Progenitor cell of endocrine pancreas (in vitro differentiated cells): ENCODE measurements at places on chromosomes 6 and 20. TPM values are rescaled to one million over a fixed set of nuclear protein-coding genes. Genes with fewer than 3 reads are reported as not detected.

DNA sequence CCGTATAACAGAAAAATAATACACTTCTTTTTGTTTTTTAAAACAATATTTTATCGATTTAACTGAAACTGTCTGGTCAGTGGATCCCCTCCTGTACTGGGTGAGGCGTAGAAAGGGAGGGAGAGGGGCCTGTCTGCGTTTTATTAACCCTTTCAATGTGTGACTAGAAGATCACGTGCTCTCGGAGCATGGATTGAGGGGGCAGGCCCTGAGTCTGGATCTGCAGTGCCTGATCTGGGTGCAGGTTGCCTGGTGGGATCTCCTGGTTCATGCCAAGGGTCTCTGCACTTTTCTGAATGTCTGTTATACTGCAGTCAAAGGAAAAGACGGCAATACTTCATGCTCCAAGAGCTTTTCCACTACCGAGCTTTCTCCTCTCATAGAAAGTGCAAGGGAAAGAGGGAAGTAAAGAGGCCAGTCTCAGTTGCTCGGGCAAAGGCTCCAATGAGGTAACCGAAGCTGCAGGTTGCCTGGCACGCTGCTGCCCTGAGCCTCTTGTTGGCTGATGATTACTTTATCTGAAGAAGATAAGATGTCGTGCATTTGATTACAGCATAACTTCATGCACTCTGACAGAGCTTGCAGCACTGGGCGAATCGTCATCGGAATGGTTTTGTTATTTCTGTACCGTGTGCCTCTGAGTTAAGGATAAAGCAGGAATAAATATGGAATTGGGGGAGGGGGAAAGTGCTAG is 167.5 kb upstream of the PMEPA1 start:
- H3K4me1 ChIP-seq: peaks cover 5% of the 10 kb centered on the region
- peaks cover 69% of the 10 kb centered on the region for H3K27me3 ChIP-seq
- no peaks in the 10 kb centered on the region for H3K36me3 ChIP-seq

DNA sequence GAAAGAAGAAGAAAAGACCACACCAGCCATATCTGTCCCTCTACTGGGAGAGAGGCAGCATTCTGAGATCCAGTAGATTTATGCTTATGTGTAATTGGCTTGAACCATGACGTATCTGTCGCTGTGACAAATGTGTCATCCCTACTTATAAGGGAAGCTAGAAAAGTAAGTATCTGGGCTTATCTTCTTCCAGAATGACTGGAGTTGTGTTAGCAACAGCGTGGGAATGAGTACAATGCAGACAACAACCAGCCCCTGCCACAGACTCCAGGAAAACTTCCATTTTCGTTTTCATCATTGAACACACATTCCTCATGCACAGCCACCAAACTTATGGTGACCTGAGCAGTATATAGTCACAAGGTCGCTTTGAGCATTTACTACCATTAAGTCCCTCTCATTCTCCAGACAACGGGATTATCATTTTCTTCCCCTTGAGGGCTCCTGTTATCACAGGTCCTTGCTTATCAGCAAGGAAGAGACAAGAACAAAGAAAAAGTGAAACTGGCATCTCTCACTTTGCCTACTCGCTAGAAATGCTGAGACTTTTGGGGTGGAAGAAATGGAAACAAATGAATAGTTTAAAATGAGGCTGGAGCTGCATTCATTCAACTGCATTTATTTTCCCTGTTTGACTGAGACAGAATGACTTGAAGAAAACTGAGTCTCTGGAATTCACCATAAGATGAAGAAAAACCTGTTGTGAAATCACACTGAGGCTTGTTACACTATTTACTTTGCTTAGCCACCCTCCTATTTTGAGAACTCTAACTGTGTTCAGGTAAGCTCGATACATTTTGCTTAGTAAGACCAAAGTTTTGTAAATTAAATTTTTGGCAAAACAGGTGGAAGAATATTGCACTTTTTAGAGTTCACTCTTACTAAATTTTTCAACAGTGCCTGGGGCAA is 149.3 kb upstream of the FOXQ1 start:
- no peak overlapping the region for H3K4me3 ChIP-seq
- DNase-seq: no peak
- H3K36me3 ChIP-seq: no peaks in the 10 kb centered on the region
- peaks cover 28% of the 10 kb centered on the region for H3K27me3 ChIP-seq

DNA sequence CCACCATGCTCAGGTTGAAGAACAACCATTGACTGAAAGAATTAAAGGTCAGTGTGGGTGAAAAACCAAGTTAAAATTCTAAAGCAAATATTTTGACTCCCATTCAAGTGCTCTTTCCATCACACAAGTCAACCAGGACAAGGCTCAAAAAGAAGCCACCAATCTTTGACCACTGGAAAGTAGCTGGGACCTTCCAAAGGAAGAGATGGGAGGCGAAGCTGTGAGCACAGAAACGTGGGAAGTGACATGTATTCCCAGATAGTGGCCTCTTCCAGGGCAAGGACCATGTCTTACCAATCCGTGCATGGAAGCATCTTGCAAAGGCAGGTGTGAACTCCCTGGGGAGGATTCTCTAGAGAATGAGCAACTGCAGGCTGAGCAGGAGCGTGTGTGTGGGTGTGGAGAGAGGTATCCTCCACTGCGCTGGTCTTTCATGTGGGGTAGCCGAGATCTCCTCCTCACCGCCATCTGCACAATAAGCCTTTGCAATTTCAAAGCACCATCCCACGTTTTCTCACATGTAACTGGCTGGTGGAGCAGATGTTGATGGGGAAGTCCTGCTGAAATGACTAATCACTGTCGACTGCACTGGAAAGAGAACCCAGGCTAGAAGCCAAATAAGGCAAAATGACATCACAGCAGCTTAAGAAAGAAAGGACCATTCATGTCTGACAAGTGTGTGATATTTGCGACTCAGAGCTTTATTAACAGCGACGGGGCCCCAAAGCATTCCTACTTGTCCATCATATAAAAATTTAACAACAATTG is 189.4 kb upstream of the RREB1 start:
- no peak overlapping the region for H3K4me3 ChIP-seq
- no peak overlapping the region for H3K27ac ChIP-seq
- DNase-seq: no peak
- peaks cover 4% of the 10 kb centered on the region for H3K4me1 ChIP-seq
- H3K27me3 ChIP-seq: peaks cover 4% of the 10 kb centered on the region
- no peaks in the 10 kb centered on the region for H3K36me3 ChIP-seq

- H3K4me1 ChIP-seq: peaks cover 2% of the 10 kb centered on the region
- H3K27me3 ChIP-seq: no peaks in the 10 kb centered on the region
- no peaks in the 10 kb centered on the region for H3K36me3 ChIP-seq
These were observed 247.6 kb upstream of the TSHZ2 start for GRCh38 chr20:52724541-52724940.

GRCh38 chr6:130029163-130029562 is 10.8 kb downstream of the L3MBTL3 start:
- no peaks in the 10 kb centered on the region for H3K27me3 ChIP-seq
- no peaks in the 10 kb centered on the region for H3K4me1 ChIP-seq
- no peak overlapping the region for H3K27ac ChIP-seq
- DNase-seq: no peak
- H3K36me3 ChIP-seq: peaks cover 8% of the 10 kb centered on the region

GRCh38 chr6:134138226-134138975 is 86.0 kb upstream of the SLC2A12 start:
- H3K27ac ChIP-seq: no peak overlapping the region
- no peaks in the 10 kb centered on the region for H3K27me3 ChIP-seq

- no peak overlapping the region for H3K27ac ChIP-seq
- no peak for DNase-seq
- H3K4me1 ChIP-seq: peaks cover 17% of the 10 kb centered on the region
- no peaks in the 10 kb centered on the region for H3K27me3 ChIP-seq
- peaks cover 17% of the 10 kb centered on the region for H3K36me3 ChIP-seq
These were observed 15.6 kb upstream of the SUMO4 start for GRCh38 chr6:149384464-149384863.

DNA sequence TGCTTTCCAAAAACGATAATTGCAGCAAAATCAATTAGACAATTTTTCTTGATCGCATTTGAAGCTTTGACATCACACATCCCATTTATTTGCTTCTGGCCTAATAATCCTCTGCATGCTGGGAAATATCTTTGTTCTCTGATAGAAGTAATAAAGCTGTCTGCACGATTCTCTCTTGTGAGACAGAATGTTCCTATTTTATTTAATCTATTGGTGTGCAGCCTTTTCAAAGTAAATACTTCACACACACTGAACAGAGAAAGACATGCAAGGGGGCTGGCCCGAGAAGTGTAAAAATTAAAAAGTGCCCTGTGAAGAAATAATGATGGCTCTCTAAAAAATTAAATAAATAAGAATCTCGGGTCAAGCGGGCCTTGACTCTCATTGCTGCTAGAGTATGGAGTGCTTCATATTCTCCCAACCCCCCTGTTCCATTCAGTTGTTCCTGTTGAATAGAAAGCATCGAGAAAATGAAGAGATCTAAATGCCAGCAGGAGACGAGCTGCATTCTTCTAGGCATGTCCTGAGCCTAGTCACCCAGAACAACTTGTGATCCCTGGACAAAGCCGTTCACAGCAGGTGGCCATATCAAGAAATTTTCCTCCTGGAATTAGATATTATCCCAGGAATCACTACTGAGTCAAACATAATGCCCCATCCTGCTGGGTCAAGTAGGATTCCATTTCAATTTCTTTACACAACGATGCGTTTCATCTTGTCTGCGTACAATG is 625.9 kb upstream of the EPHA7 start:
- H3K36me3 ChIP-seq: no peaks in the 10 kb centered on the region
- no peak overlapping the region for H3K27ac ChIP-seq
- H3K27me3 ChIP-seq: no peaks in the 10 kb centered on the region
- DNase-seq: no peak
- H3K4me1 ChIP-seq: peaks cover 19% of the 10 kb centered on the region
- no peak overlapping the region for H3K4me3 ChIP-seq

GRCh38 chr6:49515485-49516146 is 15.9 kb downstream of the GLYATL3 start:
- peaks cover 7% of the 10 kb centered on the region for H3K4me1 ChIP-seq
- no peaks in the 10 kb centered on the region for H3K27me3 ChIP-seq
- H3K4me3 ChIP-seq: no peak overlapping the region
- no peak overlapping the region for H3K27ac ChIP-seq
- DNase-seq: no peak
- no peaks in the 10 kb centered on the region for H3K36me3 ChIP-seq

GRCh38 chr6:14882394-14883026 is 363.4 kb upstream of the JARID2 start:
- no peak for DNase-seq
- H3K4me3 ChIP-seq: no peak overlapping the region
- peaks cover 8% of the 10 kb centered on the region for H3K27me3 ChIP-seq
- no peaks in the 10 kb centered on the region for H3K36me3 ChIP-seq
- no peak overlapping the region for H3K27ac ChIP-seq
- peaks cover 12% of the 10 kb centered on the region for H3K4me1 ChIP-seq

DNA sequence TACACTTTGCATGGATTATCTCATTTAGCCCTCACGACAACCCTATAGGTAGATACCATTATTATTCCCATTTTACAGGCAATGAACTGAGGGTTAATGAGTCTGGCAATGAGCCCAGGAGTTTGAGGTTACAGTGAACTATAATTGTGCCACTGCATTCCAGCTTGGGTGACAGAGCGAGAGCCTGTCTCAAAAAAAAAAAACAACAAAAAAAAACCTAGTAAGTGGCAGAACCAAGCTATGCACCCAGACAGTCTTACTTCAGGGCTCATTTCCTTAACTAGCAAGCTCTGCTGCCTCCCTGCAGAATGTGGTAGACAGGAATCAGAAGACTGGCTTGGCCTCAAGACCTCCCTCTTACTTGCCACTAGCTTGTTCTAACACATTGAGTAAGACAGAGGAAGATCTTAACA is 71.9 kb upstream of the RREB1 start:
- no peaks in the 10 kb centered on the region for H3K4me1 ChIP-seq
- H3K27ac ChIP-seq: no peak overlapping the region
- DNase-seq: no peak
- peaks cover 6% of the 10 kb centered on the region for H3K27me3 ChIP-seq

DNA sequence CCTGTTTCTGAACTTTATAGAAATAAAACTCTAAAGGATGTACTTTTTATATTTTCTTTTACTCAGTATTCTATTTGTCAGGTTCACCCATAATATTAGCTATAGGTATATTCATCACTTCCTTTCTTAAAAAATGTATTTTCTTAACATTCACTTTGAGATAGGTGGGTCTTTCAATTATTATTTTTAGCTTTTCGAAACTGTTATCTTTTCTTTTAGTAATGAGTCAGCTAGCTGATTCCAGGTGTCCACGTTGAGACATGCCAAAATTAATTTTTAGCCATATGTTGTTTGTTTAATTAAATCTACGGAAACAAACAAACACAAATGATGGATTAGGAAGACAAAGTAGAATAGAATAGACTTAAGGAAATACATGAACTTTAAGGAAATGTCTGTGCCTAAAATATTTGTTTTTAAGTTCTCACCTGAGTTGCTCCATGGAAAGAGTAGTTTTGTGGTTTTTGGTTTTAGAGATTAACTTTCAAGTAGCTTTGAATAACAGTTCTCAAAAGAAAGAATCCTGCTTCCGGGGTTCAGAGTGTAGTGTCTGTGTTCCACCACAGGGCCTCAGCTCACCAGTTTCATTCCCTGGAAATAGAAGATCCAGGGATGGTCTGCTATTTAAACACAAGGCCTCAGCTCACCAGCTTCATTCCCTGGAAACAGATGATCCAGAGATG is 435.0 kb downstream of the HAO1 start:
- H3K27me3 ChIP-seq: no peaks in the 10 kb centered on the region
- DNase-seq: no peak
- no peak overlapping the region for H3K4me3 ChIP-seq
- H3K27ac ChIP-seq: no peak overlapping the region
- H3K36me3 ChIP-seq: no peaks in the 10 kb centered on the region
- peaks cover 1% of the 10 kb centered on the region for H3K4me1 ChIP-seq

GRCh38 chr6:7268816-7269555 is 44.0 kb downstream of the SSR1 start:
- H3K27me3 ChIP-seq: no peaks in the 10 kb centered on the region
- H3K27ac ChIP-seq: no peak overlapping the region
- H3K4me3 ChIP-seq: no peak overlapping the region
- H3K4me1 ChIP-seq: peaks cover 3% of the 10 kb centered on the region

GRCh38 chr6:43667245-43668150 is 20.1 kb downstream of the MRPS18A start:
- peaks cover 7% of the 10 kb centered on the region for H3K27me3 ChIP-seq
- H3K4me3 ChIP-seq: peak overlapping the region; percentile 45
- H3K27ac ChIP-seq: peak overlapping the region; percentile 69

- H3K27ac ChIP-seq: peak overlapping the region; percentile 49
- H3K36me3 ChIP-seq: peaks cover 11% of the 10 kb centered on the region
- peaks cover 27% of the 10 kb centered on the region for H3K4me1 ChIP-seq
- peak overlapping the region; percentile 67 for H3K4me3 ChIP-seq
- H3K27me3 ChIP-seq: peaks cover 14% of the 10 kb centered on the region
These were observed 580 bp upstream of the SYCP2 start for GRCh38 chr20:59933849-59934585.

GRCh38 chr20:16311756-16312155 is 261.5 kb downstream of the KIF16B start:
- peaks cover 10% of the 10 kb centered on the region for H3K36me3 ChIP-seq
- no peak for DNase-seq
- H3K27ac ChIP-seq: no peak overlapping the region
- no peaks in the 10 kb centered on the region for H3K4me1 ChIP-seq
- no peaks in the 10 kb centered on the region for H3K27me3 ChIP-seq
- H3K4me3 ChIP-seq: no peak overlapping the region

The HRH3 gene
- total RNA-seq: 0.10 TPM in 1 of 2 replicates, not detected in the other

The RSPO3 gene
- 0.36 and 0.43 TPM in 2 replicates for total RNA-seq

The SLC22A3 gene
- total RNA-seq: 1.7 and 2.3 TPM in 2 replicates

The CASS4 gene
- total RNA-seq: 0.09 and 0.26 TPM in 2 replicates

The ADGRF1 gene
- 0.12 and 0.93 TPM in 2 replicates for total RNA-seq

The SLC22A1 gene
- 2.4 and 3.0 TPM in 2 replicates for total RNA-seq

The HSF2 gene
- total RNA-seq: 23.6 and 25.6 TPM in 2 replicates

The SMOC2 gene
- total RNA-seq: 4.8 and 5.9 TPM in 2 replicates

The EYA4 gene
- 0.33 and 0.41 TPM in 2 replicates for total RNA-seq
